ENCODE measurements at places on chromosomes 1 and 21.

- no peak for DNase-seq
These were observed 43.4 kb downstream of the ZZZ3 start for GRCh38 chr1:77639056-77639455.

GRCh38 chr1:87403061-87403820 is 74.6 kb downstream of the LMO4 start:
- DNase-seq: no peak

DNA sequence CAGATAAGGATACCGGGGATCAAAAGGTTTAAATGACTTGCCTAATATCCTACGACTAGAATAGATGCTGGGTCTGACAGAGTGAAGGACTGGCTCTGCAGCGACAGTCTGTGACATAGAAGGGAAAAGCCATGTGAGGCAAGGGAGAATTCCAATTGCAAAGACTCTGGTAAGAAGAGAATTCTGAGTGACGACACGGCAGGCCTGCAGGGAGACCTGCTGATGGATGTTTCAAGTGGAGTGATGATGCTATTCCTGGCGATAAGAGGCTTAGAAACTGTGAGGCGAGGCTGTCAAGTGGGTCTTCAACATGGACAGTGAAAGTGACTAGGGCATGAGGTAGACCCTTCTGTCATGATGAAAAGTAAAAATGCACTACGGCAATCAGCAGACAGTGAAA is 176.6 kb upstream of the PBX1 start:
- no peak for DNase-seq

DNA sequence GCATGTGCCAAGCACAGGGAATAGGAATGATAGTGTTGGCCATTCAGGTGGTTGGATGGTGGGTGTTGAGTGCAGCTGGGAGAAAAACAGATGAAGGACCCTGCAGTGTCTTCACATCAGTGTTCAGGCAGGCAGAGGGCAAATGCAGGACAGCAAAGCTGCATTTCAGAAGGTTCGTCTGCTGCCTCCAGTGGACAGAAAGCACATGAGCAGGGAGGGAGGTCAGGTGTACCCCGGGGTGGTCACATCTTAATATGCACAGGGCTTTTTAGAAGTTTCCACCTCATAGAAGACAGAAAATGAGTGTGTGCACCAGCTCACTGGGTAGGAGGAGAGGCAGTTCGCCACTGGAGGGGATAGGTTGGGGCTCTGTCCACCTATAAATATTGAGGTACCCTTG is 184.9 kb downstream of the SLC35F3 start:
- no peak for DNase-seq

DNA sequence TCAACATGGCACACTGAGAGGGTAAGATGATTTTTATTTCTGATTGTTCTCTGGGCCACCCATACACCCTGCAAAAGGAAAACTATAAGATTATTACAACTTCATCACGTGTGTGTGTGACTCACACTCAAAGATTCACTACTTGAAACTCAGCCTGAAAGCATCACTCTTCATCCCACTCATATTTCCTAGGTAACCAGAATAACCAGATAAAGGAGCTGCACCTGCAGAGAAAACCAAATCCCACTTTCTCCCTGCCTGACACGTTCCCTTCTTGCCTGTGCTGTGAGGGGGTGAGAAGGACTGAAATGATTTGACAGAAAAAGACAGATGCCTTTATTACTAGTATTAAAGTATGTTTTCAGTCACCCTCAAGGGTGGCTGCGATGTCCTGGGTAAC is 131.6 kb downstream of the TGFBR3 start:
- DNase-seq: peak; percentile 56

- no peak for DNase-seq
These were observed 7.5 kb downstream of the MIER1 start for GRCh38 chr1:66932291-66932690.

DNA sequence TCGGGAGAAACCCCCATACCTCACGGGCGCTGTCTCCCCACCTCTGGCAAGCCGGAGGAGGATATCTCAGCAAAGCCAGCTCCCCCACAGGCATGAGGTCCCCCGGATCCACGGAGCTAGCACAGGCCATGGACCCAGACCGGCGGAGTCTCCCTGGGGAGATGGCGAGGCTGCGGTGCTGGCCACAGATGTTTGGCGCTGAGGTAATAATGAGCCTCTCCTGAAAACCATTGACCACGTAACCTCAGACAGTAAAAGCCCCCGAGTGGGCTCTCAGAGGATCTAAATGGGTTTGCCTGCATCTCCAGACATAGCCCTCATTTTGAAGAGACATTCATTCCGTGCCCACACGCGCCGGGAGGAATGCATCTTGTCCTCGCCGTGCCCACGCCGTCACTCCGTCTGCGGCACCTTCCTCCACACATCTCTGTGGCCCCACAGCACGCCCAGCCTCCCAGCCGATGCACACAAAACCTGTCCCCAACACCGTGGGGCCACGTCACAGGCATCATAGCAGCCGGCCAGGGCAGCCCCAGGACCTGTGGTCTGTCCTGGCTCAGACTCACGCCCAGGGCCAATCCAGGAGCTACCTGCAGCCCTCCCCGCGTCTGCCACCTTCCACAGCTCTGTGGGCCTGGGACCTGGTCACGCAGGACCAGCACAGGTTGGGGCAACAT is 150.9 kb downstream of the PRDM16 start:
- DNase-seq: no peak

DNA sequence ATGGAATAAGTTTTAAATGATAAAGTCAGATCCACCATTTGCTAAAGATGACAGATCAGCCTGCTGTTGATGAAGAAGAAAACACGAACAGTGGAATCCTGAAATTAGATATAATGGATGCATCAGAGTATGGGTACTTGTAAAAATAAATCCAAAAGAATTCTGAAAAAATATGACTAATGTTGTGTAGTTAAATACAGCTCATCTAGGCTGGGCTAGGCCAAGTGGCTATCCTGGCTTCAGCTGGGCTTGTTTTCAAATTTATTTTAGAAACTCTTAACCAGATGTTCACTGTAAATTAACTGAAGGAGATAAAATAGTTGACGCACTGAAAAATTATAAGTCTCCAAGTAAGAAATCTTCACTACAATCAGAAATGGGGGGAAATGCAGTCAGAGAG is 7.4 kb upstream of the RGS2 start:
- no peak for DNase-seq

DNA sequence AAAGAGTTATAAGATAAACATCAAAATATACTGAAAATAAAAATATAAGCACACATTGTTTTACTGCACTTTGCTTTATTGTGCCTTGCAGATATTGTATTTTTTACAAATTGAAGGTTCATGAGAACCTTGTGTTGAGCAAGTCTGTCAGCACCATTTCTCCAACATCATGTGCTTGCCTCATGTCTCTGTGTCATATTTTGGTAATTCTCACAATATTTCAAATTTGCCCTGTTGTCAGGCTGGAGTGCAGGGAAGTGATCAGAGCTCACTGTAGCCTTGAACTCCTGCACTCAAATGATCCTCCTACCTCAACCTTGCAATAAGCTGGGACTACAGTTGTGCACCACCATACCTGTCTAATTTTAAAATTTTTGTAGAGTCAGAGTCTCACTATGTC is 21.3 kb upstream of the CNIH3 start:
- DNase-seq: no peak

GRCh38 chr1:53992085-53992874 is 25.7 kb downstream of the LDLRAD1 start:
- DNase-seq: no peak

- DNase-seq: no peak
These were observed 5.7 kb upstream of the CD48 start for GRCh38 chr1:160717306-160717705.

- no peak for DNase-seq
These were observed 969 bp upstream of the RIPK4 start for GRCh38 chr21:41767606-41768436.

DNA sequence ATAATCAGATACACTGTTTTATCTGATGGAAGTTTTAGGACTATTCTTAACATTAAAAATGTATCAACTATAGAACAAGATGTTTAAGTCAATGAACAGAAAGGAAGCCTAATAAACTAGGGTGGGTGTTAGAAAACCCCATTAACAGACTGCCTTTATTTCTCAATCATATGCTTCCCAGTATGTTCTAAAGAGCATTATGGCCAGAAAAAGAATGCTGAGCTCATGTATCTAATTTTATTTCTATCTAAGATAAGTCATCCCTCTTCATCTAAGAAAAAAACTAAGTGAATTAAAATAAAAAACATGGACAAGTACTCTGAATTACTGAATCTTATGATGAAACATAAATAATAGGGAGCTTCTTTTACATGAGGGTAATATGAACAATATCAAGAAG is 86.5 kb upstream of the TTC39A start:
- no peak for DNase-seq

- no peak for DNase-seq
These were observed 211.6 kb upstream of the PTBP2 start for GRCh38 chr1:96509951-96510350.

- DNase-seq: no peak
These were observed 121.2 kb upstream of the KIAA0040 start for GRCh38 chr1:175313672-175314225.

DNA sequence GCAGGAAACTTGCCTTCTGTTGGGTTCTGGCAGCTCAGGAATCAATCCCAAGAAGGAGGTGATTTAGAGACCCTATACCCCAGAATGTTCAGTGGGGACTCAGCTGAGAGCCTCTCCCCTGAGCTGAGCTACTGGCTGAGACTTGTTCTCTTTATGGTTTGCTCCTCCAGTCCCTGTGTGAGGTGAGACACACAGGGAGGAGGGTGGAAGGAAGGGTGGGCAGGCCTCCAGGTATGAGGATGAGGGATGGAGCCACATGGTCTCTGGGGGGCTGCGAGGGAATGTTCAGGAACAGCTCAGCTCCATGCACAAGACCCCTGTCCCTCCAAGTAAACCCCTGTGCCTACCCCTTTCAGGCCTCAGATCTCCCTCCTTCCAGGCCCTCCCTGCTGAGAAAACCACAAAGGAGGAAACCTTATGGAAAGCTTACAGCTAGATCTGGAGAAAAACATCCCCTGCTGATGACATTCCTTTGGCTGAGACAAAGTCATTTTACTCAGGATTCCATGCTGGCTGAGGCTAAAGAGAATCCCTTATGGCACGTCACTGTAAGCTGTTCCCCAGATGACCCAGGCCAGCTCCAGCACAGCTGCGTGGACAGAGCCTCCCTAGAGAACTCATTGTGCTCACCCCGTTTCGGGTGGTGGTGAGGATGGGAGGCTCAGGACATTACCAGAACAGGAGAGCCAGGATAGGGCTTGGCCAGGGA is 91.5 kb upstream of the IPO9 start:
- no peak for DNase-seq

DNA sequence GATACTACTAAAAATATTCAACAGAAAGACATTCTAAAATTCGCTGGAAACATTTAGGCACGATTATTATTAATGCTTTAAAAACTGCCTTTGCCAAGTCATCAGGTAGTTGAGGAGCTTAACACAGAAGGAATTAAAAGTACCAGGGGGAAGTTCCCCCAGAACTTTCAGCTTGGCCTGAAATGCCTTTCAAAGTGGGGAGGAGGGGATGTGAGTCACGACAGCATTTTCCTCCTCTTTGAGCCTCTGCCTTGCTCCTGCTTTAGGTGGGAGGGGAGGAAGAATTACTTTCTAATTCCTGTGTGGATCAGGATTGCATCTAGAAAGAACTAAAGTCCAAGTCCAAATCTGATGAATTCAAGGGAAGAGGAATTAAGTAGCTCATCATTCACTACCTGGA is 183.7 kb downstream of the CLIC6 start:
- no peak for DNase-seq

GRCh38 chr1:109503935-109504334 is 5.6 kb downstream of the AMIGO1 start:
- no peak for DNase-seq

- no peak for DNase-seq
These were observed 4.4 kb downstream of the PSEN2 start for GRCh38 chr1:226874579-226875425.

DNA sequence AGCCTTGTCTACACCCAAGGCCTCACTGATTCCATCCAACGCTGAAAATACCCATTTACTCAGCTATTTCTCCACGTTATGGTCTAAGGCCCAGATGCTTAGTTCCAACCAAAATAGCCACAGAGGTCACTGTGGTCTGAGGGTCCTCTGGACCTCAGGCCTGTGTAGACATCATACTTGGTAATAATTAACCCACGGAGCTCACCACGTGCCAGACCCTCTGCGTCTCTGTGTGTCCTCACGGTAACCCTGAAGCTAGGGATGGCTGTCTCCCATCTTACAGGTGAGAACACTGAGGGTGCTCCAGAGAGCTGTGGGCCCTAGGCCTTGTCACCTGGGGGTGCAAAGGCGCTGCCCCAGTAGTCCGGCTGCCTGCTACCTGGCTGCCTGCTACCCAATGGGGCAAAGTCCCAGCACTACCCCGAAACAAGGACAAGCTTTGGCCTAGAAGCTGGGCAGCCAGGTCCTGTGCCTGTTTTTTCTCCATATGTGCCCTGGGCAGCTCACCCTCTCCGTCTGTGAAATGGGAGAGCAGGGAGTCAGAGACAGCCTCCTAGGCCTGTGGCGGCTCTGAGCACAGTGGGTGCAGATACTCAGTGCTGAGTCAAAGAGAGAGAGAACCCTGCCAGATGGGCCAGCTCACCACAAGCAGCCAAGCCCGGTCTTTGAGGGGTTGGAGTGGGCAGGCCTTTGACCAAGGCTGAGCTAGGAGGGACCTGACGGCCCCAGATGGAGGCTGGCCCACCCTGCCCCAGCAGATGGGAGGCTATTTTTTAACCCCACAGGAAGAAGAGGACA is 17.0 kb upstream of the RUNX3 start:
- DNase-seq: no peak

DNA sequence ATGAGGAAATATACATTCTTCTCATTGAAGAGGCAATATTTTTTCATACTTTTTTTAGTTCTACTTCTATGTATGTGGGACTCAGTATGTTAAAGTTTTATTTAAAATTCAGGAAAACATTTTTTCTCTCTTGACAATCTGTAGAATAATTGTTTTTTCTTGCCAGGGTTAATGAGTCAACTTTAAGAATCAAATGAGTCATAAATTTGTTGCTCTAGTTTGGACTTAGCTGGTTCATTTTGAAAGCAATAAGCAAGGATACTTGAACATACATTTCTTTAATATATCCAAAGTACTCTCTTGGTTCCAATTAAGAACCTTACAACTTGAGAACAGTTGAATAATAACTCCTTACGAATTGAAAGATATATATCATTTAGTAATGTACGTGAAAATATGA is 1145.3 kb upstream of the B3GALT2 start:
- no peak for DNase-seq

GRCh38 chr1:55179177-55179835 is 35.9 kb downstream of the USP24 start:
- DNase-seq: no peak

- peak; percentile 63 for DNase-seq
These were observed 138.5 kb downstream of the CLIC6 start for GRCh38 chr21:34807146-34807880.

Data from activated naive CD4-positive, alpha-beta T cell treated with anti-CD3 and anti-CD28 coated beads, Interleukin-2, amount 50 U/mL, for 16 hours (primary cell).